H7 (cell line): ENCODE measurements at places on chromosomes 4 and X. TPM values are rescaled to one million over a fixed set of nuclear protein-coding genes. Genes with fewer than 3 reads are reported as not detected.

DNA sequence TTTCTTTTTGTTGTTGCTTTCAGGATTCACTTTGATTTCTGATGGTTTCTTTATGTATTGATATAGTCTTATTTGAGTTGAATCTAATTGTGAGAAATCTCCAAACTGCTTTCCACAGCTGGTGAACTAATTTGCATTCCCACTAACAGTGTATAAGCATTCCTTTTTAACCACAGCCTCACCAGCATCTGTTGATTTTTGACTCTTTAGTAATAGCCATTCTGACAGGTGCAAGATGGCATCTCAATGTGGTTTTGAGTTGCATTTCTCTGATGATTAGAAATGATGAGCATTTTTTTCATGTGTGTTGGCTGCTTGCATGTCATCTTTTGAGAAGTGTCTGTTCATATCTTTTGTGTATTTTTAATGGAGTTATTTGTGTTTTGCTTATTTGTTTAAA lies 1023.1 kb downstream of the SH3BGRL start:
- DNase-seq: no peak

DNA sequence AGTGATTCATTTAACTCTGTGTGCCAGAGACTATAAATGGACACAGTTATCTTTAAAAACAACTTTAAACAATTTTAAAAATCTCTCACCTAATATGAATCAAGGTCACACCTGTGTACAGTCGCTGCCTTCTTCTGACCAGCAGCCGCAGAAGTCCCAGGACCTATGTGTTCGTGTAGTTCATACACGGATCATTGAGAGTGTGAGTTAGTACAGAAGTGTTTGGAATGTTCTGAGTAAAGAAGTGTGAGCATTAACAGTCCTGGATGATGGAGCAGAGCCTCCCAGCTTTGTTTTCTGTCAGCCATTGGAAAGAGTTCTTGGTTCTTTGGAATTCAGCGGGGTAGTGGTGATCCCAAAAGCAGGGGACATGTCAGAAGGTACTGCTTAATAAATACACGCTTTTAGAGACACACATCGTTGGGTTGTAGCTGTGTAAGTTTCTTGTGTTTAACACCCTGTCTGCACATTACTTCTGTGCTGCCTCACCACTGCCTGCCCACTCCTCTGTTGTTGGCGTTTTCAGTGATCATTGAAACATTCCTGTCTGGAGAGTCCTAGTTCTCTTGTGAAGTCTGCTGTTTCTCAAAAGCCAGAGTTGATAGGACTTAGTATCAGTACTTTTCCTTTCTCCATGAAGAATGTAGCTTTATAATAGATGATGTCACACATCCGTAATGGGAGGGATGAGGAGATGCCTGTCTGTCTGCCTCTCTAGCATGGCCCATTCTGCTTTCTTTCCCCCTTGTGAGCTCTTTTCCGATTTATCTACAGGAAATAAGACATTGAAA lies 90.6 kb downstream of the PTTG2 start:
- DNase-seq: no peak

GRCh38 chrX:40646489-40647306 lies 663 bp downstream of the CXorf38 start:
- peak; percentile 76 for DNase-seq

ANXA3 gene
- total RNA-seq: 30.7 and 37.9 TPM in 2 replicates

DNA sequence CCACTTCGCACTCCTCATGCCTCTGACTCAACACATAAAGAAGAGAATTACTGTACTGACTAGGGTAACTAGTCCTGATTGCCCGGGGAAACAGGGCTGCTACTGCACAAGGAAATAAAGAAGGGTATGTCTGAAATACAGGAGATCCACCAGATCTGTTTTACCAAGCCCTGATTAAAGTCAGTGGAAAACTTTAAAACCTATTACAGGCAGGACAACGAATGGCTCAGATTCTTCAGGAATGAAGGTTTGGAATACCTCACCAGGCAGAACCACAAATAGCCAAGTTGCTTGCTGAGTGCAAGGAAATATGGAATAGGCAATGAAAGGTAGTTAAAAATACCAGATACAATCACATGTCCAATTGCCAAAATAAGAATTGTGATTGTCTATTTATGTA lies 17.3 kb downstream of the LAMTOR3 start:
- no peak for DNase-seq

OPN1MW2 gene
- total RNA-seq: not detected in 2 replicates

GRCh38 chr4:153527690-153528089 lies 61.5 kb downstream of the TMEM131L start:
- DNase-seq: no peak

- DNase-seq: no peak
These were observed 1.6 kb downstream of the SCML1 start for GRCh38 chrX:17738737-17739535.

DNA sequence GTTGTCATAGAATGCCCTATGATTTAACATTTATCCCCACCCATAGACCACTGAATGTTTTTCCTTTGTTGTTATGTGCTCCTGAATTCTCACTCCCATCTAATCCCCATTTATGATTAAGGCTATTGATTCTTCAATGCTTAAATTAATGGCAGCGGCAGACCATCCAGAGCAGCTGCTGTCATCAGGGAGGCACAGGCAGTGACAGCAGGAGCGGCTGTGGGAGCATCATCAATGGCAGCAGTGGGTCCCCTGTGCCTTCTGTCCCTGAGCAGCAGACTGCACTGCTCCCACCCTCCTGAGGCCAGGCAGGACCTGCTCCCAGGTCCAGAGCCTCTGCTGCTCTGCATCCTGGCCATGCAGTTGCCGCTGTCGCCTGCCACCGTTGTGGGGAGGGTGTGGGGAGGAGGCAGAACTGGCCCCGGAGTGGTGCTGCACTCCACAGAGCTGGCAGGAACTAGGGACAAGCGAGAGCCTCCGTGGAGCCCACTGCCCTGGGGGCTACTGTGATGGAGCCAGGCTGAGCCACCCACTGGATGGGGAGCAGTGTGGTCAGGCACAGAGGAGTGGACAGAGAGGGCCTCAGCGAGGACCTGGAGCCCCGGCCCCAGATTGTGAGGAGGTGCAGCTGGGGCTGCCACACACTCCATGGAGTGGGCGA lies 29.0 kb downstream of the NAA11 start:
- DNase-seq: no peak

DNA sequence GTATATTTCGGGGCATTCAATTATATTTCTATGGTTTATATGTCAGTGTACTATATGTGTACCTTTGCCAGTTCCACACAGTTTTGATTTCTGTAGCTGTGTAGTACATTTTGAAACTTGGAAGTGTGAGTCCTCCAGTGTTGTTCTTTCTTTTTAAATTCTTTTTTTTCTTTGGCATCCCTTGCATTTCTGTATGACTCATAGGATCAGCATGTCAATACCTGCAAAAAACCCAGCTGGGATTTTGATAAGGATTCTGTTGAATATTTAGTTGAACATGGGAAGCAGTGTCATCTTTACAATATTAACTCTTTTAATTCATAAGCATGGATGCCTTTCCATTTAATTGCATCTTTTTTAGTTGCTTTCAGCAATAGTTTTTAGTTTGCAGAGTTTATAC lies 100.0 kb downstream of the SH3BGRL start:
- no peak for DNase-seq

- DNase-seq: no peak
These were observed 377.1 kb upstream of the ADGRL3 start for GRCh38 chr4:60822986-60823385.
